ENCODE measurements at places on chromosomes 13 and 19.

DNA sequence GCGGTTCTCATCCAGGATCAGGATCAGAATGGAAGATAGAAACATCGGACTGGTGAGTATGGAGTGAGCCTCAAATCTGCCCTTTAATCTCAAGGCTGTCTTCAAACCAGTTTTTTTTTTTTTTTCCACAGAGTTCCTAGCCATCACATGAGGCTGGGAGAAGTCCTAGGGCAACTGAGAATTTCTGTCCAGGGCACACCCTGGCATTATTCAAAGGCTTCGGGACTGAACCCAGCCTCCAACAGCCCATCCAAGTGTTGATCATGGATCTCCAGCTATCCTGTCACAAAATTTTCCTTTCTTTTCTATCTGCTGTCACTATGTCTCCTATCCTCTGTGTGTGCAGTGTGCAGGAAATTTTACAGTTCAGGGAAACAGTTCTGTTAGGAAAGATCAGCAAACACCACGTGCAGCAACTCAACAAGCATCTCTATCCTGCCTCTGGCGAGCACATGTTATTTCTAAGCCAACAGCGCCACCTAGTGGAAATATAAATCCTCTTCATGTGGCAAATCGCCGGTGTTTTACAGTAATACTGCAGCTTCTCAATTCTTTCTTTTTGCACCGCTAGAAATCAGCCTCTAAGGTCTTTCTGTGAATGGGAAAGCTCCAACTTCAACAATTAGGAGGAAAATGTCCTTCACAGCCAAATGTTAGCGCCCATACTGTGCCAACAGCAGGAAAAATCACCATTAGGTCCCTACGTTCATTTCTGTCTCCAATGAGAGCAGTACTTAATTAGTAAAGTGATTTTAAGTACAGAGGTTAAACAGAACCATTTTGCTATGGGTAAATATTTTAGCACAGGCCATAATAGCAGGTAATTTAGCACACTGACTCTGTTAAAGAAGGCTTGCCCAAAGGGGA is 21.4 kb upstream of the ZNF181 start:
- DNase-seq, result peak; percentile 68

- peak; percentile 2 for DNase-seq
Observed at GRCh38 chr13:87274209-87274819, 396.9 kb upstream of the SLITRK5 start.

- DNase-seq, result no peak
Observed at GRCh38 chr13:50587645-50588373, 255.7 kb downstream of the DLEU7 start.

GRCh38 chr13:66618702-66619101 is 611.4 kb downstream of the PCDH9 start:
- peak; percentile 27 for DNase-seq

GRCh38 chr13:88248393-88248792 is 577.2 kb downstream of the SLITRK5 start:
- DNase-seq, result no peak

DNA sequence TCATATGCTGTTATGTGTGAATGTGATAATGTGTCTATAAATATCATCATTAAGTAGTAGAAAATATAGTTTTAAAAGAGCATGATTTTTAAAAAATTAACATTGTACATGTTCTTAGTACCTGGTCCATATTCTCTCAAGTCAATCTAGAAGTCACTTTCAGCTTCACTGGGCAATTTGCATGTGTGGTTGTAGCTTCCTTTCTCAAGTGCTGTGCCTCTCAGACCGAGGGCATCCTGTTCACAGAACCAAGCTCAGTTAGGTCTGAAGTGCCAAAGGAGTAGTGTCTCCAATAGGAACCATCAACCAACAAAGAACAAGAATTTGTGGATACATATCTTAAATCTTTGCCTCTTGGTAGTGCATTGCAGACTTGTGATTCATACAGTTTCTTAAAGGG is 541.8 kb upstream of the SLC10A2 start:
- no peak for DNase-seq

DNA sequence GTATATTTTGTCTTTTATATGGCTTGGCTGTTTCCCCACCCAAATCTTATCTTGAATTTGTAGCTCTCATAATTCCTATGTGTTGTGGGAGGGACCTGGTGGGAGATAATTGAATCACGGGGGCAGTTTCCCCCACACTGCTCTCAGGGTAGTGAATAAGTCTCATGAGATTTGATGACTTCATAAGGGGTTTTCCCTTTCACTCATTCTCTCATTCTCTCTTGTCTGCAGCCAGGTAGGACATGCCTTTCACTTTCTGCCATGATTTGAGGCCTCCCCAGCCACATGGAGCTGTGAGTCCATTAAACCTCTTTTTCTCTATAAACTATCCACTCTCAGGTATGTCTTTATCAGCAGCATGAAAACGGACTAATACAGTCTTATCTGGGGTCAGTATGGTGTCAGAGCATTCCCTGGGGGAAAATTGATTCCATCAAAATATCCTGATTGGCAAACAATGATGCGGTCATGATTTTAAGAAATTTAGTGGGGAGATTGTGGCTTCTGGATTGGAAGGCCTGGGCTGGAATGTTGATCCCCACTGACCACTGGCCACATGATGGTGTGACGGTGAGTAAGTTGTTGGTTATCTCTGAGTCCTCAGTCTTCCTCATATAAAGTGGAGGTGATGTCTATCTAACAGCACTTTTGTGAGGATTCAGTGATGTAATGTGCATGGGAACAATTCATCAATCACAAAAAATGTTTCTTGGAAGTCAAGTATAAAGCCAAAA is 27.5 kb upstream of the ANKRD10 start:
- DNase-seq, result no peak

DNA sequence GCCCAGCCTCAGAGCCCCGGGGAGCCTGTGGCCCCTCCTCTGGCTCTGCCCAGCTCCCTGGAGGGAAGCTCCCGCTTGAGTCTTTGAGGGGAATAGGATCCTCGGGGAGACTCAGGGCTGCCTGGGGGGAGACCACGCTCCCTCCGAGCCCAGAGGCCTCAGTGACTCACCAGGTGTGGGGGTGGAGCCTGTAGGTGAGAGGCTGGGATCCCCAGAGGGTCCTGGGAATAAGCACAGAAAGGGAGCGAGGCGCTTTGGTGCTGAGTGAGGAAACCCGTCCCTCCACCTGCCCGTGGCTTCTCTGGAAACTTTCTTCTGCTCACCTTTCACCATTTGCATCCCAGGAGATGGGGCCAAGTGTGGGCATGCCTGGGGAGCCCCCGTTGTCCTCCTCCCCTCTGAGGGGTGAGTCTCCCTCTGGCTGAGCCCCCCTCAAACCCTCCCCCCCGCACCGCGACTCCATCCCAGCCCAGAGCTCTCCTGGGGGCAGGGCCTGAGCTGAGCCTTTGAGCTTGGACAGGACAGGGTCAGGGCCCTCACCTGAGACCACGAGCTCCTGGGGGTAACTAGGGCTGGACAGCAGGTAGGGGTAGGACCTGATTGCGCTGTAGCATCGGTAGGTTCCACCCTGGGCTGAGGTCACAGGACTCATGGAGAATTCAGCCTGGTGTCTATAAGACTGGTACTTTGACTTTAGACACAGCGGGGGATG is 2.7 kb downstream of the LILRB5 start:
- no peak for DNase-seq

DNA sequence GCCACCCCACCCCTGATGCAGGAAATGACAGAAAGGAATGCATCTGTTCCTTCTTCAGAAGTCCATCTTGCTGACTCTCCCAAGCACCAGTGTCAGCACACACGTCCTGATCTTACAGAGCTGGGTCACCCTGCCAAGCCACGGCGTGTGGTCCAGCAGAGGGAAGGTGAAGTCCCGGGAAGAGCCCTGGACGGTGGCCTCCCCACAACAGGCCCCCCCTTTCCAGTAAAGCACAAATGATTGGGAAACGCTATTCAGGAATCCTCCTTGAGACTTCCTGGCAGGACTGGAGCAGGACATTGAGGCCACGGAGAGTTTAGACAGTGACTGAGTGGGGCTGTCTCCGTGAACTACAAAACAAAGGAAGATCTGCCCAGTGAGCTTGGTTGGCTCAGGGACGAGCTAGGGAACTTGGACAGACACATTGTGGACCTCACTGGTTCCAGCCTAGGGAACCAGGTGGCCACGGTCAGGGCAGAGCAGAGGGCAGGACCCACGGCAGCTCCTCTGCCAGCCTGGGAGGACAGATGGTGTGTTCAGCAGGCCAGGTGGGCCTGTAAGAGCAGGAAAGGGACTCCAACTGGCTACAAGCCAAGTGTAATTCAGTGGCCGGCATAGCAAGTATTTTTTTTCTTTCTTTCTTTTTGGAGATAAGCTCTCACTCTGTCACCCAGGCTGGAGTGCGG is 41.7 kb downstream of the ELL start:
- DNase-seq, result peak; percentile 66

DNA sequence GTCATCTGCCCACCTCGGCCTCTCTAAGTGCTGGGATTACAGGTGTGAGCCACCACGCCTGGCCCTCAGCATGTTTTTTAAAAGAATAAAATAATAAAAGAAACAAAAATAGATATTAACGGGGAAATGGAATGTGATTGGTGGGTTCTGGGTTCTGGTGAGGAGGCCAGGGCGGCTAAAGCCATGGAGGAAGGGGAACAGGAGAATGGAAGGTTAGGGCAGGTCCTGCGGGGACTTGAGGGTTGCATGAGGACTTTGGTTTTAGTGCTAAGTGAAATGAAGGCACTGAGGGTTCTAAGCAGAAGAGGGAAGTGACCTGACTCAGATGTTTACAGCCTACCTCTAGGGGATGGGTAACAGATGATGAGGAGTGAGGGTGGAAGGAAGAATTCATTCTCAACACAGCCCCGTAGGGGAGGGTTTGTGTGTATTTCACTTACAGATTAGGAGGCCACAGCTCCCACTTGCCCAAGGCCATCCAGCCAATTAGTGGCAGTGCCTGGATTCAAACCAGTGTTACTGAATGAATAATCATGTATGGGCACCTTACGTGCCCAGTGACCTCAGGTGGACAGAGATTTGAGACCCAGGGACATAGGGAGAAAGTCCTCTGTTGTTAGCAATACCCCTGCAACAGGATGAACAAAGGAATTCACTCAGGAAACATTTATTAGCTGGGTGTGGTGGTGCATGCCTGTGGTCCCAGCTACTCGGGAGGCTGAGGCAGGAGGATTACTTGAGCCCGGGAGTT is 6.7 kb upstream of the MRPL4 start:
- DNase-seq, result no peak

GRCh38 chr13:28426381-28426780 is 68.5 kb downstream of the FLT1 start:
- no peak for DNase-seq

GRCh38 chr13:47890146-47890814 is 110.8 kb downstream of the SUCLA2 start:
- no peak for DNase-seq

DNA sequence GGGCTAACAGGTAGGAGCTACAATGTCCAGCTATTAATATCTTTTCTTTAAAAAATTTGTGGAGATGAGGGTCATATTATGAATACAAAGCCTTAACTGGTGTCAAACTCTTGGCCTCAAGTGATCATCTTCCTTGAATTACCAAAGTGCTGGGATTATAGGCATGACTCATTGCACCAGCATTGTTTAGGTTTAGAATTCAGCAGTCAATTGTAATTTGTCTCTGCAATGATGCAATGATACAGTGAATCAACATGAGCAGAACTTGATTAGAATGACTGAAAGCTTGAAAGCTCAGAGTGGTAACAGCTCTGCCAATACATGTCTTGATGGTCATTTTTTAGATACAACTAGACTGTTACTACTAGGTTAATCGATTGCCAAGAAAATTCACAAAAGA is 752.8 kb upstream of the MIR17HG start:
- no peak for DNase-seq

DNA sequence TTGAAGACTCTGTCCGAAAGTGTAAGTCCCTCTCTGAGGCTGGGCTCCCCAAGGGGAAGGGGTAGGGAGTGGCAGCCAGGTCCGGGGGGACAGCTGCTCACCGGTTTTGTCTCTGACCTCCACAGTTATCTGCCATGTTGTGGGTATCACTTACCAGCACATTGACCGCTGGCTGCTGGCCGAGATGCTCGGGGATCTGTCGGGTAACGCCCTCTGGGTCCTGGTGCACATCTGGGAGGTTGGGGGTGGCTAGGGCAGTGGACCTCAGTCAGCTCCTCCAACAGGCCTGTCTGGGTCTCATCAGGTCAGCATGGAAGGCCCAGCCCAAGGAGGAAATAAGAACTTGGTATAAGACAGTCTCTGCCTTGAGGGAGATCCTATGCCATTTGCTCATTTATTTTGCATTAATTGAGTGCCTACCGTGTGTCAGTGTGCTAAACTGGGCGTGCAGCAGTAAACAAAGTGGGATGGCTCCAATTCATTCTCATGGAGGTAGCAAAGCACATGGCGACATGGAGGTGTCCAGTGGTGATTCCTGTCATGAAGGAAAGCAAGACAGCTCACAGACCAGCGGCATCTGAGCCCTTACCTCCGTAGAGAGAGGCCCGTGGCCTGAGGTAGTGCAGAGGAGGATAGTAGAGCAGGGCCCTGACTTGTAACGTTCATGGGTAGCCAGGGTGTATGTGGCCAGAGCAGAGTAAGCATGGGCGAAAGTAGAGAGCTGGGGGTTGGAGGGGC is 13.7 kb downstream of the EIF3K start:
- no peak for DNase-seq
